ENCODE measurements at places on chromosomes 11 and 22.

DNA sequence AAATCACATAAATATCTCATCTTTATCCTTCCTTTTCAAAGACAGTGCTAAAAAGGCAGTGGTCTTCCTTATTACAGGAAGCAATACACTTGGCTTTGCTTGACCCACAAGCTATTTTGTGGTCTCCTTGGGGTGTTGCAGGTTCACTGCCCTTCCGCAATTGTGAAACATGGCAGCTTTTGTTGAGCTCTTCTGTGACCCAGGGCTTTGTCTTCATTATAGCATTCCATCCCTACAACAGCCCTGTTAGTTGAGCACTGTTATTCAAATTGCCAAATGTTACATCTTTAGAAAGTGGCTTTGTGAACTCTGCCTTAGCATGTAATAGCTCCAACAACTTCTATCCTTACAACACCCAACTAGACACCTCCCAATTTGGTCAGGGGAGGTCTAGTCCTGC, 107.1 kb downstream of the OPCML start:
- no peak for DNase-seq

GRCh38 chr11:131568318-131568717, 197.9 kb downstream of the NTM start:
- no peak for DNase-seq

GRCh38 chr22:30423301-30423958, 2.1 kb upstream of the MTFP1 start:
- DNase-seq = no peak

DNA sequence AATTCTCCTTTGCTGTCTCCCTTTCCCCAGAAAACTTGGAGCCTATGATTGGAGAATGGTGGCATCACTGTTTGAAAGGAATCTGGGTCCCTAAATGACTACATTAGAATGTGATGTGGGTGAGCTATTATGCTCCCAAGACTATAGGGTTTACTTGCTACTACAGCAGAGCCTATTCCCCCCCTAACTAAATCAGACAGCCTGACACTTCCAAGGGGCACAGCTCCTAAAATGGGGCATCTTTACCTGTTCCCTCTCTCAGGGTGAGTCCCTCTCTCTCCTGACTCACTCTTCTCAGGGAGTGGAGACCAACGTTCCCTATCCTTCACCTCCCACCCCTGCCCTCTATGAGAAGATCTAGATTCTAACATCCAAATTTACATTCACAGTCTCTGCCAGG, 775 bp upstream of the ISX start:
- no peak for DNase-seq

- peak; percentile 83 for DNase-seq
Measured at GRCh38 chr22:30005213-30005857, 74.9 kb upstream of the HORMAD2 start.
